ENCODE measurements at places on chromosomes 5 and 9.

DNA sequence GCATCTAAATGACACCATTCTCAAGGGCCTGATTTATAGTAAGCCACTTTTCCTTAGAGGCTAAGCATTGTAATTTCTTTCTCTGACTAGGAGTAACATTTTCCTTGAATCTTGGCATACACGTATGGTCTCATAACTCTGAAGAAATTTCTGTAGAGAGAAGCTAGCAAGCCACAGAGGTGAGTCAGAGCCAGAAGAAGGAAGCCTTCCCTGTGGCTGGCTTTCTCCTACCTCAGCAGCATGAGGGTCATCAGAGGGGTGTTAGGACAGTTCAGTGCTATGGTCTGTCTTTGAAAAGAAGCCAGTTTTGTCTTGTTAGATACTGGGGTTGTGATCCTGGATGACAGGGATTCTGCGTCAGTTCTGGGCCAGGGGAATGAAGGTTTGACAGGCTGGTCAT is 3.2 kb downstream of the SNX30 start:
- no peak for DNase-seq

- DNase-seq = no peak
Observed at GRCh38 chr9:124356745-124357390, 58.4 kb downstream of the PSMB7 start.

- DNase-seq = no peak
Observed at GRCh38 chr9:114276908-114277821, 45.7 kb upstream of the ORM1 start.

DNA sequence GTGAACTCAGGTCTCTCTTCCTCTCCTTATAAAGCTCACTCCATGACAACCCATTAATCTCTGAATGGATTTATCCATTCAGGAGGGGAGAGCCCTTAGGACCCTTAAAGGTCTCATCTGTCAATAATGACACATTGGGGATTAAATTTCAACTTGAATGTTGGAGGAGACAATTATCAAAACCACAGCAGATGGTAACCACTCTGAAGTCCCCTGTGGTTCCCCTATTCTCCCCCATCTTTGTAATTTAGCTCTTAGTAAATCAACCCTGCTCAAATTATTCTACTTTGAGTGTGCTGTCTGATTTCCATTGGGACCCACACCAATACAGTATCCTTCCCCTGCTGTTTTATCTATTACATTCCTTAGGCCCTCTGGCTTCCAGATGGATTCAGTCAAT is 72.0 kb upstream of the RAI14 start:
- DNase-seq = no peak

DNA sequence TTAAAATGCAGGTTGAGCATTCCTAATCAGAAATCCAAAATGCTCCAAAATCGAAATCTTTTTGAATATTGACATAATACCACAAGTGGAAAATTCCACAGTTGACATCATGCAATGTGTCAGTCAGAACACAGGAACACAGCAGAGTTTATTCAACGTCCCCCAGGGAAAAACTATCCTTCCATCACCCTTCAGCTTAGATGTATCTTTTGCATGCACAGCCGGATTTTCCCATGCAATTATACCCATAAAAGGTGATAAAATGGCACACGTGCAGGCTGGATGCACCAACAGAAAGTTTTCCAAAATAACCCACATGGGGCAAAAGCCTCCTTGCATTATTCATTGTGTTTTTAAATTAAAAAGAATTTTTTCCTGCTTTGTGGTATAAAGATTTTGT is 71.2 kb downstream of the RAB24 start:
- no peak for DNase-seq

DNA sequence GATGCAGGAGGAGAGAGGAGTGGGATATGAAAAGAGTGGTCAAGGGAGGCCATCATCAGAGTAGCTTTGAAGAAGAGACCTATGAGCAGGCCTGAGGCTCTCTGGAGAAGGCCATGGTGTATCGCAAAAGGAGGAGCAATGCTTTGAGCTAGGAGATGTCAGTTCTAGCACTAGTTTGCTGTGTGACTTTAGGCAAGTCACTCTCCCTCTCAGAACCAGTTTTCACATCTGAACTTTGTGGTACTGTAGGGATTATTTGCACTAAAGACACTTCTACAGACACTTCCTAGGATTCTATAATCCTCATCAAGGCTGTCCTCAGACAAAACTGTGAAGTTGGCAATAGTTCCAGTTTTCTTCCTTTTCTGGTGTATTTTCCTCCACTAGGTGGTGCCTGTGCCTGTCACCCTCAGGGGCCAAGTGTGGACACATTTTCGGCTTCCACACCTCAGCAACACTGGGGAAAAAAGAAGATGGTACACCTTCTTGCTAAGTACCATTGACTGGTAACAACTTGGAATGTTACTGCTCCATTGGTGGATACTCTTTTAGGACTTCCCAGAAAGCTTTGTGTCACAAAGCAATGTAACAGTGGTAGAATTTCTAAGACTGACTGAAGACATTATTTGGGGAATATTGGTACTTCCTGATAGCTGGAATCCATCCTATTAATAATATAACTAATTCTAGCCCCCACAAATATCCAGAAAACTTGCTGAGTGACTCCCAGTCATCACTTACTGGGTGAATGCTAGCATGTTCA is 9.9 kb downstream of the PAPPA start:
- no peak for DNase-seq

DNA sequence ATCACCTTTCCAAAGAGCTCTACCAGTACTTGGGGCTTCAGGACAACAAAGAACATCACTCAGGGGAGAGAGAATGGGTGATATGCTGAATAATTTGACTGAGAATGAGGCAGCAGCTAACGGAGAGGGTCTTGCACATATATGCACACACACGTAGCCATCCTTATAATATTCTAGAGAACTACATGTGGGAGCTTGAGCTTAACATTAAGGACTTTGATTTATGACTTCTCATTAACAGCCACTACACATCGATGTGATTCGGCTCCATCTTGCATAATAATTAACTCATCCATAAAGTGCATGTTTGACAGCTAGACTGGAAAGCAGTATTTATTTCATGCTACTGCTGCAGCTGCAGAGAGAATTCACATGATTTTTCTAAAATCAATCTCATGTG is 163.4 kb downstream of the RAB3C start:
- DNase-seq = no peak

DNA sequence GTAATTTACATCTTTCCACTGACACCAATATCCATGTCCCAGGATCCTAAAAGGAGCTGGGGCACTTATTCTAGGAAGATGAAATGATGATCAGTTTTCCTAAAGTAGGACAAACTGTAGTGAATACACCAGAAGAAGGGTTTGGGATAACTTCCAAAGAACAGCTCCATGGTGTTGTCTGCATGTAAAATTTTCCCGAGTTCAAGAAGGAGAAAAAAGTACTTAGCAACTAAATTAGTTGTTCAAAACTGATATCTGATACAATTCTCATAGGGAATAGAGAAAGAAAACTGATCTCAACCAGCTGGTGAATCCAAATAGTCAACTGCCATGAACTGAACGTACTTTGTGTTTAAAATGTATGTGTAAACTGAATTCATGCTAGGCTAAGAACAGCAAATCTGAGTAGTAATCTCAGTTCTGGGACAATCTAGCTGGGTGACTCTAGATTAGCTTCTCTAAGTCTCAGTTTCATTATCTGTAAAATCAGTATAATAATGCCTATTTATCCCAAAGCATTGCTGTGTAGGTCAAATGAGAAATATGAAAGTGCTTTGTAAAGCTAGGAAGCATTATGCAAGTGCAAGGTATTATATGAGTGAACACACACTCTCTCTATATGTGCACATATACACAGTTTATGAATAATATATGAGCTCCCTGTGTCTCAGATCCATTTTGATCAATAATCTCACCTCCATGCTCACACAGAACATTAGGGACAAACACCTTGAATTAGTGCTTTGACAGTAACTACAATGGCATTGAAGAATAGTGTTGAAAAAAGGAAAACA is 357.7 kb downstream of the SLIT3 start:
- DNase-seq = no peak

- no peak for DNase-seq
Observed at GRCh38 chr5:15592728-15593127, 92.7 kb downstream of the FBXL7 start.

GRCh38 chr5:73747696-73748380 is 121.8 kb downstream of the ARHGEF28 start:
- DNase-seq = no peak

All from activated T-helper 9 cell treated with anti-CD3 and anti-CD28 coated beads, Interleukin-2, amount 50 U/mL, for 16 hours (primary cell).